ENCODE measurements at places on chromosomes 5 and 9. TPM values are rescaled to one million over a fixed set of nuclear protein-coding genes. Genes with fewer than 3 reads are reported as not detected.

LHX6 gene
- 1.2 TPM for total RNA-seq

DNA sequence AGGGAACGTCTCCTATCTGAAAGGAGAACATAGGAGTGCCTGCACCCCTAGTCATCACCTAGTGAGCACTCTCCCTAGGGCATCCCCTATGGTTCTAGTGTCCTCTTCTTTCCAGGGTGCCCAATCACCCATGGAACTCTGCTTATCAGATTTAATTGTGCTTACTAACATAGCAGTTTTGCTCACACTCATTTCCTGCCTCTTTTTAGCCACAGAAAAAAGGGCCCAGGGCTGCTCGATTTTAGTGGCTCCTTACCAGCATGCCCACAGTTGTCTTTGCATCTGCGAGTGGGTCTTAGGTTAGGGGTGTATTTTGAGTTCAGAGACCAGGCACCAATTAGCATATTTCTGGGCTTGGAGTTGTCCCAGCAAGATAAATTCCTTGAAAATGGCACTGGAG lies 1110.2 kb downstream of the TAF11L14 start:
- DNase-seq, result no peak

RNF208 gene
- 8.9 TPM for total RNA-seq

GRCh38 chr9:32589083-32589723 lies 16.2 kb upstream of the NDUFB6 start:
- DNase-seq, result no peak

DNA sequence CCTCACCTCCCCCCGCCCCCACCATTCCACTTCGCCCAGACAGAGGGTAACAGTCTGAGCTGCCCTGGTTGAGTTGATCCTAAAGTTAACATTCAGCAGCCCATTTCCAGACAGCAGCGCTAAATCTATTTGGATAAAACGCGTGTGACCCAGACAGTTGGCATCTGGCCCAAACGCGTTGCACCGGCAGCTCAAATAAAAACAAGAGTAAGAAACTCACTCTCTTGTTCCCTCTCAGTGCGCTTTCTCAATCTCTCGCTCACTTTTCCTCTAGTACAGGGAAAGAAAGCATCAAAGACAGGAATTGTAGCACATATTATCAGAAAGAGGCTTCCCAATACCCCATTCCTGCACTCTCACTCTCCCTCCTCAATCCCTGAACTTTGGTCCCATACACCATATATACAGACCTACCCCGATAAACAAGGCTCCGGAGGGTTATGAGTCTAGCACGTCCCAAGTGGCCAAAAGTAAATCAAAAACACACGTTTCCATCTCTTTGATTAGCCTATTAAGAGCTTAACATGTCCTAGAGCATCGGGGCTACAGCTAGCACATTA lies 1.3 kb downstream of the ADAMTS6 start:
- DNase-seq, result no peak

CNTNAP3 gene
- 5.1 TPM for total RNA-seq

GRCh38 chr5:173542964-173543363 lies 73.5 kb downstream of the BOD1 start:
- DNase-seq, result no peak

- DNase-seq, result no peak
Measured at GRCh38 chr9:124812441-124812876, 35.5 kb downstream of the OLFML2A start.

DNA sequence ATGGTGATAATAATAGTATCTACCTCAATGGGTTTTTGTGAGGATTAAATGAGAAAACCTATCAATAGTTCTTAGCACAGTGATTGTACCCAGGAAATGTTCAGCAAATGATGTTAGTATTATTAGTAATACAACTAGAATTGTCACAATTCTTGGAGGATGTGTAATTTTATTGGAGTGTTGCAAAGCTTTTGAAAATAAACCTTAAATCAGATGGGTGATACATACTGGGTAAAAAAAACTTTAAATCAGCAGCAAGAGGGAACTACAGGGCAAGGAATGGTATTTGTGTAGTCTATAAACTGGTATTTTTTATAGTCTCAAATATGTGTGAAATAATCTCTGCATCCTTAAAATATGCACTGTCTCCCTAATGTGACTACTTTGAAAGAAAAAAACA lies 371.6 kb downstream of the PIK3R1 start:
- DNase-seq, result no peak

GRCh38 chr9:37293664-37294524 lies 128.6 kb upstream of the GRHPR start:
- no peak for DNase-seq

DNA sequence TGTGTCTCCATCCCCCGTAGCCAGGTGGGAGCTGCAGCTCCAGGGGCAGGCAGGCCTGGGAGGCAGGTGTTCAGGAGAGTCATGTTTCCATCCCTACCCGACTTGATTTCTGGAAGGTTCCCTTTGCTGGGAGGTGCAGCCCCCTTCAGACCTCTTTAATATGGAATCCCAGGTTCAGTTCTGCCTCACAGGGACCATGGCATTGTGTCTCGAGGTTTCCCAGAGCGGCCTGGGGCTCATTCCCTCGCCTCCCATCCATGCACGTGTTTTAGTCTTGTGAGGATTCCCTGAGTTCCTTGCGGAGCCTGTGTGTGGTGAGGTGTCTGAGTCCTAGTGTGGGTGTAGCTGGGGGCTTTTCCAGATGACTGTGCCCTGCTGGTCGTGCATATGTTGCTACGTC lies 16.5 kb upstream of the AHRR start:
- no peak for DNase-seq

GRCh38 chr5:173812811-173813550 lies 75.2 kb upstream of the CPEB4 start:
- no peak for DNase-seq

DNAJC21 gene
- total RNA-seq, result 51.2 TPM

DNA sequence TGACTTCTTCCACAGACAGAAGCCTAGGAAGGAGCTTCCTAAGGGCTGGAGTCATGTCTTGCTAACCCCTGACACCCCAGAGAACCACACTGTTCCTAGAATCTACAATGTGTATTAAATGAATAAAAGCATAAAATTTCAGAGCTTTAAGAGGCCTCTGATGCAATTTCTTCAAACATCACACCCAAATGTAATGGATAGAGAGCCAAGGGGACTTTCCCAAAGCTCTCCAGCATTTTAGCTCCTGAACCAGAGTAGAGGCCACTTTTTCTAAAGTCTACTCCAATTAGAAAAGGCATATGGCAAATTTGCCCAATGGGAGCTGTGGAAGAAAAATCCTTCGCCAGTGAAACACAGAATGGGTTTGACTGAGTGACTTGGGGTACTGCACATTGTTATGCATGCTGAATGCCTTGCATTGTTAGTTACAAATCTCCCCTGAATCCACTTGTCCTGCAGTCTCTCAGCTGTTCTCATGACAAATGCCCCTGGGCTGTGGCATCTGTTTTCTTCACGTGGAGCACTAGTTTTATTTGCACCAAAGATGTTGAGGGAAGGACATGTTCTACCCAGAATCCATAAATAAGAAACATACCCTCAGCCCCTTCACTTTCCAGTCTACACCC lies 334.0 kb downstream of the ASTN2 start:
- peak; percentile 13 for DNase-seq

- no peak for DNase-seq
Measured at GRCh38 chr9:113479174-113479621, 15.7 kb downstream of the RGS3 start.

- no peak for DNase-seq
Measured at GRCh38 chr5:65611524-65611923, 12.6 kb downstream of the TRIM23 start.

DNA sequence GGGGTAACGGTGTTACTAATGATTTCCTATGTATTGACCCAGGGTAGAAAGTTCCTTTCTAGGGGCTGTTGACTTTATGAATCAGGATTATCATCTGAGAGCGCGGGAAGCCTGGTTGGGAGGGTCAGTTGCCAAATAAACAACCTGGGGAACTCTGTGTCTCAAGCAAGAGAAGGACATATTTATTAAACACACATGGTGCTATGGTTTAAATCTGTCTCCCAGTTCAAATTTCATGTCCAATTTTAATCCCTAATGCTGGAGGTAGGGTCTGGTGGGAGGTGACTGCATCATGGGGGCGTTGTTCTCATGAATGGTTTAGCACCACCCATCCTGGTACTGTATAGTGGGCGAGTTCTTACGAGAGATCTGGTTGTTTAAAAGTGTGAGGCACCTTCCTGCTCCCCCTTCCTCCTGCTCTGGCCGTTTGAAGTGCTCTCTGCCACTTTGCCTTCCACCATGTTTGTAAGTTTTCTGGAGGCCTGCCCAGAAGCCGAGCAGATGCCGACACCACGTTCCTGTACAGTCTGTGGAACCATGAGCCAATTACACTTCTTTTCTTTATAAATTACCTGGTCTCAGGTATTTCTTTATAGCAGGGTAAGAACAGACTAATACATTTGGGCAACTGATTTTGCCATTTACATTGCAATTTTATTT lies 19.7 kb upstream of the GAS1 start:
- DNase-seq, result no peak

- DNase-seq, result no peak
Measured at GRCh38 chr5:180950291-180950949, 38.2 kb upstream of the BTNL3 start.

Data from H1 (cell line).